ENCODE measurements at places on chromosomes 2 and 18. TPM values are rescaled to one million over a fixed set of nuclear protein-coding genes. Genes with fewer than 3 reads are reported as not detected.
A peak's percentile ranks its signal among the peaks of the same experiment; 100 is the strongest.

CYP27C1 gene
- not detected for total RNA-seq

LONRF2 gene
- 0.29 TPM for total RNA-seq

AKAIN1 gene
- total RNA-seq, result not detected

VWC2L gene
- total RNA-seq, result not detected

DNA sequence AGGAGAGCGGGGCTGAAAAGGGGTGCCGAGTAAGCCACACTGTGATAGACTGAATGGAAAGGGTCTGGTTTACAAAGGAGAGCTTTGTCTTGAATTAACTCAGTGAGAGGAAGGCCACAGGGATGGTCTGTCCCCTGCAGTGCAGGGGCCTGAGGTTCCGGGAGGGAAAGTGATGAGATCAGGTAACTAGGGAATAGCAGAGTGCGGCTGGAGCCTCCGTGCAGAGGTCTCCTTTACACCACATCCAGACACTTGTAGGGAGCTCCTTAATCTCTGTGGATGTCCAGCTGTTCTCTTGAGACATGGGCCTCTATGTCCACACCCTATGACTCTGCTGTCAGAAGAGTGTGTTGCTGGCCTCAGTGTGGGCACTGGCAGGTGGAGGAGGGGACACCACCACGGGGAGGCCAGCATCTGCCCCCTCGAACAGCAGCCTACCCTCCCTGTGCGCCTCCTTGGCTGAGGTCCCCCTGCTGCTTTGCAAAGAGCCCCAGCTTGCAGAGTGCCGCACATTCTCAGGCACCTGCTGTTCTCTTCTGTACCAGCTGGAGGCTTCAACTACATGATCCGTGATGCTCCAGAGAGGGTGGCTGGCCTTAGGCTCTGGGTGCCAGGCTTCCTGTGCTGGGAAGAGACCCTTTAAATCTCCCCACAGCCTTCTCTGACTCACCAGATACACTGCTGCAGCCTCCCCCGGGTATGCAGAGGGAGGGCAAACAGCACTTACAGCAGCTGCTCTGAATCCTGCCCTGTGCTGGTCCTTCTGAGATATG, 25.9 kb downstream of the ENOSF1 start:
- DNase-seq, result no peak

DNA sequence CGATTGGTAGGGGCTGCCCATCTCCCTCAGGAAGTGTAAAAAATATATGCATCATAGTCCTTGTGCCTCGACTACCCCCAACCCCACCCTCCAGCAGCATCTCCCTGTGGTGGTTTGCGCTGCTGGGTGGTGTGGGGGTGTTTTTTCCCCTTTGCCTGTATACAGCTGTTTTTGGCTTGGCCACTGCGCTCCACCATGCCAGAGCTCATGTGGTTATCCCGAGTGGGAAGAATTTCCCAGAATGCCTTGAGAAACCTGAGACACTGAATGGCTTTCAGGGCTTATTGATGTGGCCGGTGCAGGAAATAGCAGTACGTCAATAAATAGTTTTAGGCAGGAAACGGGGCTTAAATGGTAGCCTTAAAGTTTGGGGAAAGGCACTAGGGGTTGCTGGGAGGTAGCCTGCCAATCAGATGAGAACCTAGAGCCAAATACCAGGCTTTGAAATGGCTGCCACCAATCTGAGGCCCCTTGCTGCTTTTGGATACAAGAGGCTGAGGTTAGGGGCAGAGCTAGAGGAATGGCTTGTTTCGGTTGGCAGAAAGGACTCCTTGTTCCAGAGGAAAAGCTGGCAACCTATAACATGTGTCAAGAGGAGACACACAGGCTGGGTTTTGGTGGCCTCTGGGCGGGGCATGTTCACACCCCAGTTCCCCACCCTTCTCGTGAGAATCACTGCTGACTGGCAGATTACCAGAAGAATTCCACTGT, 144.1 kb downstream of the SMAD7 start:
- no peak for DNase-seq

DNA sequence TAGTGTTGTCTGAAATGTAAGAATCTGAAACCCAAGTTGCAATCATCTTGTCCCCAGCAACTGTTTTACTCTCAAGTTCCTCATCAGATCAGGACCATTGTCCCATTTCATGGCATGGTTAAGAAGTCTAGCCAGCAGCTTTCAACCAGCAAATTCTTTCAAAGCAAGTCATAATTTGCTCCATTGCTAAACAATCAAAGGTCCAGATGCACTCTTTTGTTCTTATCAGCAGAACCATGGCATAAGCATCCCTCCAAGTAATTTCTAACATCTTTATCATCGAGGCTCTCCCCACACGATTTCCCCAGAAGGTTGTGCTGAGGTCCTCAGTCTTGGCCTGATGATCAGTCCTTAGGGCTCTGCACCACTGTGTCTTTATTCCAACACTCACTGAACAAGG, 67.5 kb upstream of the APCDD1 start:
- DNase-seq, result no peak

DNA sequence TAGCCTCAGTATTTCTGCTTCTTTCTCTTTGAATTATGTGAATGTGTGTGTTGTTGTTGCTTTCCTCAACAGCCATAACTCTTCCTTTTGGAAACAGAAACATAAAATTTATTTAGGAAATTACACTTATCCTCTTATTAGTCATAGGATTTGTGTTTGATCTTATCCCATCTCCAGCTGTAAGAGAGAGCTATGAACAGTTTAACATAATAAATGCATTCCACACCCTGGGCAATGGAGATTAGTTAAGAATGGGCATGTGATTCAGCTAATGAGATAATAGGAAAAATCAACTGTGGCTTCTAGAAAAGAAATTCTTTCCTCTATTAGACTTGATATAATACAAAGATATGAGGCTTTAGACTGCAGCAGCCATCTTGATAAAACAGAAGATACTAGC, 55.0 kb downstream of the SCN7A start:
- no peak for DNase-seq

DNA sequence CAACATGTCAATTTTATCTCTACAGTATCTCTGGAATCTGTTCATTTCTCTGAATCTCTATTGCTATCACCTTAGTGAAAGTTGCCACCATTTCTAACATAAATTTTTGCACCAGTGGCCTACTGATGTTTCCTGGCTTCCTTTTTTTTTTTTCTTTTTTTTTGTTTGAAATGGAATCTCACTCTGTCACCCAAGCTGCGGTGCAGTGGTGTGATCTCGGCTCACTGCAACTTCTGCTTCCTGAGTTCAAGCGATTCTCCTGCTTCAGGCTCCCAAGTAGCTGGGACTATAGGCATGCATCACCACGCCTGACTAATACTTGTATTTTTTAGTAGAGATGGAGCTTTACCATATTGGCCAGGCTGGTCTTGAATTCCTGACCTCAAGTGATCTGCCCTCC, 35.1 kb downstream of the KCNJ13 start:
- no peak for DNase-seq

DNA sequence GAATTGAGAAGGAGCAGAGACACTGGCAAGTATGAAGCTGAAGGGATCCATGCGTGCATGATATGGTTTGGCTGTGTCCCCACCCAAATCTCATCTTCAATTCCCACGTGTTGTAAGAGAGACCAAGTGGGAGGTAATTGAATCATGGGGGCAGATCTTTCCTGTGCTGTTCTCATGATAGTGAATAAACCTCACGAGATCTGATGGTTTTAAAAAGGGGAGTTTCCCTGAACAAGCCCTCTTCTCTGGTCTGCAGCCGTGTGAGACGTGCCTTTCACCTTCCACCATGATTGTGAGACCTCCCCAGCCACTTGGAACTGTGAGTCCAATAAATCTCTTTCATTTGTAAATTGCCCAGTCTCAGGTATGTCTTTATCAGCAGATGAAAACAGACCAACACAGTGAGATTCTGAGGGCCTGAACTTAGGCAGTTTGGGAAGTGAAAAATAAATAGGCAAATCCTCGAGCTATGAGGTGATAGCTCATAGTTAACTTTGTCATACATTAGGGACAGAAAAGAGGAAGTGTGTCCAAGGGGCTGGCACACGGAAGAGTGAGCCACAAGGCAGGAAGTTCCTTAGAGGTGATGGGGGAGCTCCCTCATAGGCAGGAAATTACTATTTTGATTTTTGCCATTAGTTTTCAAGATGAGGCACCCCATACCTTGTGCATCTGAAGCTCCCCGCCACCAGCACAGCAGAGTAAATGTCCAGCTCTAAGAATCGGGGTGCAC, 658.8 kb upstream of the ID2 start:
- peak; percentile 18 for DNase-seq

DNA sequence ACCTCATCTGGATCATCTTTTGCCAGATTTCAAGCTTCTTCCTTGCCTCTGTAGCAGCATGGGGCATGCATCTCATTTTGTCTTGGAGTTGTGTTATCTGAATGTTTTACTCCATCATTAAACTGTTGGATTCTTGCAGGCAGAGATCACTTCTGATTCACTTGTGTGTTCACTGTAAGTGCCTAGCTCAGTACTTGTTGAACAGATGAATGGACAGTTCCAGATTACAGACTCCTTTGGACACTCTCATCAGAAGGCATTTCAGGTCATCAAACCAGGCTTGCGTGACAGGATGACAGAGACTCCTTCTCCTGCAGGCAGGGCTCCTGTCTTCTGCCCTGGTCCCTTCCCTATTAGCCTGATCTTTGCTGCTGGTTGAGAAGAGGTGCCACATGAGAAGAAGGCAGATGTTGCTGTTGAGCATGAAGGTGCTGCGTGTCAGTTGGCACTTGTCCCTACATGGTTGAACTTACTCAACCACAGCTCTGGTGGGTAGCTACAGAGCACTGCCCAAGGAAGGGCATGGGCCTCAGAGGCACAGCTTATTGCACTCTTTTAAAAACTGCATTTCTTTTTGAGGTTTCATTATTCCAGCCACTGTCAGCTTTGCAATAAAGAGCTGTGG, 58.9 kb downstream of the INPP4A start:
- no peak for DNase-seq

DNA sequence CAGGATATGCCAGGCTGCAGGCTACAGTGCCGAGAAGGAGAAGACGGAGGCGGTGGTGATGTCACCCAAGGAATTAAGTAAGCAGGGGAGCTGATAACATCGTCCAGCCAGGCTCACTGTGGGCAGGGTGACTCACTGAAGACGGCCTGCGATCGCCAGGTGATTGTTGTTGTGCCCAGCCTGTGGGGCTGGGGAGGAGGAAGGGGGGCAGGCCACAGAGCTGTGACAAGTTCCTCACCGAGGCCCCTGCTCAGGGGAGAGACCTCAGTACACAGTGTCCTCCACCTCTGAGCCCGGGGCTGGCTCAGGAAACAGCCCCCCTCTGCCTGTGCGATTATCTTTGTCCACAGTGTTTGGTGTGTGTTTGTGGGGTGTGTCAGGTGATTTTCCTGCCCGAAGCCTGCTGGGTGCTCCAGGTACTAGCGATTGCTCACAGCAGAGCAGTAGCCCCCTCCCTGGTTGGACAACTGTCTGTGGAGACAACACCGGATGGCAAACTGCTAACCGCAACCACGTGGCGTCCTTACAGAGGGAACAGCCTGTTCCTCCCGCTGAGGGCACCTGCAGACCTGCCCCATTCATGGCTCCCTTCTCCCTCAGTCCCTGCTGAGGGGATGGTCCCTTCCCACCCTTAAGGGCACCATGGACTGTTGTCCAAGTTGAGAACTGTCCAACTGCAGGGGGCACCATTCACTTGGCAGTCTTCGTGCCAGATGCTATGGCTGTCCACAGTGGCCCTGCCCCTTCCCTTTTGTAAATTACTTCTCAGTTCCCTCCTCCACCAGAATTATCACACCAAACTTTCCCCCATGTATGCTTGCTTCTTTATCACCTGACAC, 95.1 kb downstream of the ZFP36L2 start:
- DNase-seq, result peak; percentile 90

GRCh38 chr2:178315488-178315948, 121.2 kb downstream of the OSBPL6 start:
- no peak for DNase-seq
